ENCODE measurements at places on chromosomes 3 and 15.

GRCh38 chr3:145903472-145904013 is 257.4 kb downstream of the PLOD2 start:
- no peak for DNase-seq

GRCh38 chr3:55144015-55144673 is 216.3 kb upstream of the LRTM1 start:
- no peak for DNase-seq

- no peak for DNase-seq
Observed at GRCh38 chr3:140585828-140586227, 92.0 kb upstream of the TRIM42 start.

DNA sequence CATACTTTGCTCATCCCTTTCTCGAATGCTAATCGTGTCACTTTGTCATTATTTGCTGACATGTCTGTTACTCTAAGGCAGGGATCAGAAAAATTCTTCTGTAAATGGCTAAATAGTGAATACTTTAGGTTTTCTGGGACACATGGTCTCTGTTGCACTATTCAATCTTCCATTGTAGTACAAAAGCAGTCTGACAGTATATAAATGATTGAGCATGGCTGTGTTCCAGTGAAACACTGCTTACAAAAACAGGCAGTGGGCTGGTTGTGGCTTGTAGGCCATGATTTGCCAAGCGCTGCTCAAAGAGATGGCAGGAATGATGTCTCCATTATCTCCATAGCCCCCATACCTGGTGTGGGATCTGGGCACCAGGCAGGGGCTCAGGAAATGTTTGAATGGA is 45.6 kb downstream of the TMEM266 start:
- DNase-seq, result peak; percentile 53

DNA sequence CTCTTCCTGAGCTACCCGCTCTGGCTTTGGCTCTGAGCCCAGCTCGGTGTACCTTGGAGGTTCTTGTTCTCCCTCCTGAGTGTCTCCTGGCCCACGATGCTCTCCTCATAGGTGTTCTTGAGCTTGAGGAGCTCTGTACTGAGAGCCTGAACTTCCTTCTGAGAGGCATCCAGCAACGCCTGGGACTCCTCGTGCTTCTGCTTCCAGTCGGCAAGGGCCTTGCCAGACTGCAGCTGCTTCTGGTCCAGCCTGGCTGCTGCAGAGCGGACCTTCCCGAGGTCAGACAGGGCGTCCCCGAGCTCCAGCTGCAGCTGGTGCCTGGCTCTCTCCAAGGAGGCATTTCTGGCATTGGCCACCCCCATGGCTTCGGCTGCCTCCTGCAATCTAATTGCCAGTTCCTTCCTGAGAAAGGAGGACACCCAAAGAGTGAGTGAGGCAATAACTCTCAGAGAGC is 99.8 kb downstream of the MYH15 start:
- DNase-seq, result no peak

DNA sequence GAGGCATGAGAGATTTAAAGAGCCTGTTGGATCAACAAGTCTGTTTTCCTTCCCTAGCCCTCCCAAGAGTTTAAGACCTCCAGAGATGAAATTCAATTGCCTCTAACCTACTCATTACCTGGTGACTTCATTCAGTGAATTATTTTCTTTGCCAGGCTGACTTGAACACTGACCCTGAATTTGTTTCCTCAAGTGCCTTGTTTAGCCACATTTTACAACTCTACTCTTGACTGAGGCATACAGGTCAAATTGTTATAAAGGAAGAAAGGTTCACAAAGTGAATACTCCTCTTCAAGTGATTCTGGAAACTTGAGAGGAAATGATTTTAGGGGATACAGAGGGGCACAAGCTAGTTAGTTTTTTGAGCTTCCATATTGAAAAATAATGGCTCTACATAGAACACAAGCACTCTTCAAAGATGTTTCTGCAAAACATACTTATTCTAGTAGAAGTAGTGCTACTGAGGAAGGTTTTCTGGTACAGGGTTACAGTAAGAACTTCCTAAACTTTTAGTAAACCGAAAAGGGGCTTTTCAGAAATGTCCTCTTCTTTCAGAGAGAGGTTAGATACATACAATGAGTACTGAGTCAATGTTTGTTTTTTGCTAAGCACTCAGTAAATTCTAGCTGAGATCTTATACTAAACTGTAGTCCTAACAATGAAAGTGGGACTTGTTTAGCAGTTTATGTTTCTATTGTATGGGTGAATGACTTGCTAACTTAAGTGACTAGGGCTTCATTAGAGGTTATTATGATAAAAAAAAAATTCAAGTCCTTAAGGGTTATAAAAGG is 137.4 kb upstream of the SATB1 start:
- DNase-seq, result no peak

GRCh38 chr3:121482660-121483059 is 63.1 kb downstream of the POLQ start:
- no peak for DNase-seq

- peak; percentile 69 for DNase-seq
Observed at GRCh38 chr3:170529346-170529745, 56.5 kb downstream of the SLC7A14 start.

DNA sequence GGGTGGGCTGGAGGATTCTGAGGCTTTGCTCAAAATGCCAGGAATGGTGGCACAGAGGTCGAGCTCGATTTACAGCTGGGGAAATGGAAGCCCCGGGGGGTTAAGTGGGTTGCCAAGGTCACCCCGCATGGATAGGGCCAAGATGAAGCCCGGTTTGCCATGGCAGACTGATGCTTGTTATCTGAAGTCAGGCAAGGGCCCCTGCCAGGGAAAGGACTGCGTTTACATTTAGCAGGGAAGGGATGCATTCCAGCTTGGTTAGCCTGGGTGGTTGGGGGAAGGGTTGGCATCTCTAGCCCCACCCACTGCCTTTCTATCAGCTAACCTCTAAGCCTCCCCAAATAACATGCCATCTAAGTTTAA is 79.0 kb downstream of the RPLP1 start:
- no peak for DNase-seq

DNA sequence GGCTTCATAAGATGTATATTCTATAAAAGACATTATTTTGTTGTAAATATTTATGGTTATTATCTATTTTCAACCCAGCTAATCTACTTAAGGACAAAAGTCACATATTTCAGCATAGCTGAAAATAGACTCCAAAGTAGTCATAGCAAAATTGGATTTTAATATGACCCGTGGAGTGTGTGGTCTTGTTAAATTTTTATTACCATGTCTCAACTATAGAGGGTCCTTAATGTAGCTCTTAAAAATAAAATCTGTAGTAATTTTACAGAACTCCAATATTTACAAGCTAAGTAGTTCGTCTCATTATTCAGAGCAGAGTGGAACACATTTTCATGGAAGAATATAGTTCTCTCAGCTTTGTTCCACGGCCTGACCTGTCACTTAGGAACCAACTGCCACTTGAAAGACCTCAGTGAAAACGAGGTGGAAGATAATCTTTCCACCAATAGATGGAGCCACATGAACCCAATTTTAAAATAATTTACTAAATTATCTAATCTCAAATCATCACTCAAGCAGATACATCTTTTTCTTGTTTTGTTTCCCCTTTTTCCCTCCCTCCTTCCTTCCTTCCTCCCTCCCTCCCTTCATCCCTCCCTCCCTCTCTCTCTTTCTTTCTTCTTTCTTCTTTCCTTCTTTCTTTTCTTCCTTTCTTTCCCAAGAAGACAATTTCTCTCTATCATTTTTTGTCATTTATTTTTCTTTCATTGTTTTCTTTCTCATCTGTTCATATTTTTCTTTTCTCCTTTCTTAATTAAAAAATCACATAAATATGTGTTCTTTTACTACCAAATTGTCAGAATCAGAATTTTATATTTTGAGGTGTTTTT is 97.2 kb downstream of the CLDN1 start:
- DNase-seq, result peak; percentile 1

DNA sequence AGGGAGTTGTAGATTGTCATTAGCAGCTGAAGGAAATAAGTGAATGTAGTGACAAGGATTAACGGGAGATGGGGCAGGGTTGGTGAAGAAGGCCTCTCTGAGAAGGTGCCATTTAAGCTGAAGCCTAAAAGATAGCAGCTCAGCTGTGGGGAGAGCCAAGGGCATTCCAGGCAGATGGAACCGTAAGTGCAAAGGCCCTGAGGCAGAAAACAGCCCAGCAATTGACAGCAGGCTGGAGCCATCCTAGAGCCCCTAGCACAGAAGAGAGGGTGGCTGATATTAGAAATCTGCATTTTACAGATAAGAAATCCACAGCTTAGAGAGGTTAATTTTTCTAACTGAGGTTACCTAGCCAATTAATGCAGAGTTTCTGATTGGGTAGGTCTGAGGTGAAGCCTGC is 374.5 kb upstream of the PROK2 start:
- DNase-seq, result no peak

DNA sequence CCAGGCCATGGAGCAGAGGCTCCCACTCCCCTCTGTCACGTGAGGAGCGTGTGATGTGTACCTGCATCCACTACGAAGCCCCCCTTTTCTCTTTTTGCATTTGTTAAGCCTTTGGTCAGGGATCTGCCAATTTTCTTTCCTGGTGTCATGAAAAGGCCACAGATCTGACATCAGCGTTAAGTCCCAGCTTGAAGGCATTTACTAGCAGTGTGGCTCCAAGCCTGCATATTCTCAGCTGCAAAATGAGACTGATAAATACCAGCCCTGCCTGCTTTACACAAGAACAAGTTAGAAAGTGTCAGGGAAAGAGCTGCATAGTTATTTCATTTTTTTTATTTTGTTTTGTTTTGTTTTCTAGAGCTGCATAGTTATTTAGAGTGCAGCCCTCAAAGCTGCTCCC is 2.3 kb upstream of the ANKRD63 start:
- DNase-seq, result no peak

GRCh38 chr3:134869153-134869726 is 74.2 kb downstream of the EPHB1 start:
- DNase-seq, result no peak

- no peak for DNase-seq
Observed at GRCh38 chr3:48891606-48892005, 7.1 kb downstream of the SLC25A20 start.

- DNase-seq, result no peak
Observed at GRCh38 chr3:78410077-78410476, 1357.7 kb downstream of the ROBO1 start.

DNA sequence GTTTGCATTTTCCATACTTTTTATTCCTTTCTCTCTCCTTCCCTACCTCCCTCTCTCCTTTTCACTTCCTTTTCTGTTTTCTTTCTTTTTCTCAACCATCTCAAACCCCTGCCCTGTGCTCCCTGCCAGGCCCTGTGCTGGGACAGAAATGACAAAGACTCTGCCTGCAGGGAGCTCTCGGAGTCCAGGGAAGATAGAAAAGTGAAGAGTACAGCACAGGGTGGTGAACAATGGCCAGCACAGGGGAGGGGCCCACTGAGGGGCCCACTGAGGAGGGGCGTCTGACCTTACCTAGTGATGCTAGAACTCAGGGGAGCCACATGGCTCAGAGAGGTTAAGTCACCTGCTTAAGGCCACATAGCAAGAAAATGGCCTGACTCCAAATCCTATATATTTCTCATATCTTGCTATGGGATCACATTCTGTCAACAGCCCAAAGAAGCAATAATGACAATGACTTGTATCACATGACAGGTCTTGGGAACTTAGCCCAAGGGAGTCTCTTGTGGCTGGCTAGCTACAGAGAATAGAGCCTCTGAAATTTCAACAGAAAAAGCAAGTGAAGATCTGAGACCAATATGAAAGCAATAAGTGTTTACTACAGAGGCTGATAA is 44.3 kb upstream of the ATP2B2 start:
- DNase-seq, result no peak

DNA sequence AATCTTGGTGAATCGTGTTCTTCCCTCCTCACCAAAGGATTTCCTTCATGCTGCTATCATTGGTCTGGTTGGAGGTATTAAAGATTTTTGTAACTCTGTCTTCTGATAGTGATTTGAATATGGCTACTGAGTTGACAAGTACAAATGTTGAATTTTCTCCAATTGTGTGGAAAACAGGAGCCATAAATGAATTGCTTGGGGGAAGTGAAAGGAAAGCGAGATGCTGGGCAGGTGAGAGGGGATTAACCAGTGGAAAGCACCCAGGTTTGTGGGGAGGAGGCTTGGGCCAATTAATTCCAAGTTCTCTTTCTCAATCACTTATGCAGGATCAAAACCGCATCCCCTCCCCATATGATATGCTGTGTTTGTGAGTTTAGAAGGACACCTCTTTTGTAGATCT is 372.5 kb downstream of the IL20RB start:
- no peak for DNase-seq

GRCh38 chr3:134846911-134847317 is 51.9 kb downstream of the EPHB1 start:
- DNase-seq, result no peak

- no peak for DNase-seq
Observed at GRCh38 chr3:192889679-192890078, 28.0 kb downstream of the MB21D2 start.

- no peak for DNase-seq
Observed at GRCh38 chr3:188319569-188319968, 165.6 kb downstream of the LPP start.

DNA sequence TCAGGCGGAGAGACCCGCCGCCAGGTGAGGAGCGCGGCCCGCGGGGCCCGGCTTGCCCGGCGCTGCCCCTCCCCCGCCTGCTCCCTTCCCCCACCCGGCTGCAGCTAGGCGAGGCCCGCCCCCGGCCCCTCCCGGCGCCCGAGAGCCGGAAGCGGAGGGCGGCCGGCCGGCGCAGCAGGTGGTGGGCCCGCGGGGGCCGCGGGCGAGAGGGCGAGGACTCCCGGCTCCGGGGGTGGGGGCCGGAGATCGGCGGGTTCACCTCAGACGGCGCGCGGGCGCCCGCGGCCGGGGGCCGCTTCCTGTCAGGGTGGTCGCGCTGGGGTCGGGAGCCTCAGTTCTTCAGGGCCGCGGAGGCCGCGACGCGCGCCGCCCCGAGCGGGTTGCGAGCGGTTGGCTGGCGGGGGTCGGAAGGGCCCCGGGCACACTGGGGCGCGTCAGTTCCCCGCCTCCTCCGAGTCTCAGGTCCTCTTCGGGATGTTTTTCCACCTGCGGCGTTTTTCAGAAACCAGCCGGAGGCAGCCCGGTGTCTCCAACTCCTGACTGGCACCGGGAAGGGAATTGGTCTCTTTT is 395 bp downstream of the ZFAND6 start:
- DNase-seq, result no peak

DNA sequence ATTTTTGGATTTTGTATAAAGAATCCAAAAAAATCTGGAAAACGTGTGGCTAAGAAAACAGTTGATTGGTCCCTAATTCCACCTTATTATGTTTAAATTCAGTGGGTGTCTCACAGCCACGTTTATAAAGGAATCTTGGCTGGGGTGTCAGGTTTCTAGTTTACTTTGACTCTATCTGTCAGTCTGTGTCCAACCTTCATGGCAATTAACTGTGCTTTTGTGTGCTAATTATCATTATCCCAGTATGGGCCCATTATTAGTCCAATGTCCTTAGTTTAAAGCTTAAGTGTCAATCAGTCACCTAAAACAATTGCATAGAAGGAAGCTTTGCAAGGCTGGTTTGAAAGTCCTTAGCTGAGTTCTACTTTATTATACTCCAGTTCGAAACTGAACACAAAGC is 3.7 kb upstream of the CNTN4 start:
- no peak for DNase-seq

GRCh38 chr3:57009367-57009766 is 51.1 kb upstream of the SPATA12 start:
- DNase-seq, result no peak

Measured in NCI-H1694 (cell line).